Stimulated activated CD4-positive, alpha-beta T cell treated with anti-CD3 and anti-CD28 coated beads, Interleukin-4, amount 100 ng/mL, for 48 hours (primary cell): ENCODE measurements at places on chromosomes 12 and 14.

GRCh38 chr14:67683842-67684241 is 9.4 kb upstream of the VTI1B start:
- no peak for DNase-seq

DNA sequence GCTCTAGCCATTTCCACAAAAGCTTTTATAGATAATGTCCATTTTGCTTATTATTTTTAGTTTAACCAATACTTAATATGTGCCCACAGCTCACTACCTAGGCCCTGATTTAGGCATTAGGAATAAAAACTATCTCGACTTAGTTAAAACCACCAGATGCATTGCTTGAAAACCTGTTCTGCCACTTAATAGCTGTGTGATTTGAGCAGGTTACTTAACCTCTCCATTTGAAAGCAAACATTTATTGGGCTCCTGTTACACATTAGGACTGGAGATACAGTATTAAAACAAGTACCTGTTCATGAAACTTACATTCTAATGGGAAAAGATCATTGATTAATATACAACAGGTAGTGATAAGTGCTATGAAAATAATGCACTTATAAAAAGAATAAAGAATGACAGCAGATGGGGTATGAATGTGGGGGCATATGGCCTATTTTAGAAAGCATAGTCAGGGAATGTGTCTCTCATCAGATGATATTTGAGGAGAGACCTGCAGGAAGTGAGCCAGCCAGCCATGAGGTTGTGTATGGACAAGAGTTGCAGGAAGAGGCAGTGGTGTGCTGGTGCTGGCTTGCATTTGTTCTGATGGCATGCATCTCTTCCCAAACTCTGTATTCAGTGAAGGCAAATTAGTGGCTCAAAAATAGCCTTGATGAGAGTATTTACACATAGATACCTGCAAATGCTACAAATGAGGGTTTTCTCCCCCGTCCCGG is 34.3 kb downstream of the NOPCHAP1 start:
- DNase-seq = no peak

- DNase-seq = no peak
Observed at GRCh38 chr12:53466640-53467039, 14.7 kb downstream of the PCBP2 start.

DNA sequence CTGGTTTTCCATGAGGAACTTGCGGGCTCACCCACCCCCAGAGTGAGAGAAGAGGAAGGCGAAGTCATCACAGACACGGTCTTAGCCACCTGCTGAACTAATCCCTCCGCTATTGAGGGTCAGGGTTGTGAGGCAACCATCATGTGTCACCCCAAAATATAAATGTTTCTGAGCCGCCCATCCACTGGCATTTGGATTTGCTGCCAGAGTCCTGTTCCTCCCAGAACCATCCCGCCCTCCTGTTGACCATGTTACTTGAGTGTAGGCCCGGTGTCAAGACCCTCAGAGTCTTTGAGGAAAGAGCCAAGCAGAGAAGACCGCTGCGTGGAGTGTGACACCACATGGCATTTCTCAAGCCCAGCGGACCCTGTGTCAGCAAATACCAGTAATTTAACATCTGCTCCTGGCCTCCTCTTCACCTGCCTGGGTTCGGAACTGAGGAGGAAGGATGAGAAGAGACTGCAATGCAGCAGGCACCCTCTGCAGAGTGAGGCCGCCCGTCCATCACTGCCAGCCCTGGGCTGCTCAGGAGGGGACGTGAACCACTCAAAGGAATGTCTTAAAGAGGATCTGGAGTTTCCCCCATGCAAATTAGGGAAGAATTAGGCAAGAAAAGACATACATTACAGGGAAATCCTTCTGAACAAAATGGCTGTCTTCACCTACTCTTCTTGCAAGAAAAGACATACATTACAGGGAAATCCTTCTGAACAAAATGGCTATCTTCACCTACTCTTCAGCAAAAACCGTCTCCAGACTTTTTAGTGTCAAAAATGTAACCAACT is 100.4 kb downstream of the FBXL14 start:
- no peak for DNase-seq

DNA sequence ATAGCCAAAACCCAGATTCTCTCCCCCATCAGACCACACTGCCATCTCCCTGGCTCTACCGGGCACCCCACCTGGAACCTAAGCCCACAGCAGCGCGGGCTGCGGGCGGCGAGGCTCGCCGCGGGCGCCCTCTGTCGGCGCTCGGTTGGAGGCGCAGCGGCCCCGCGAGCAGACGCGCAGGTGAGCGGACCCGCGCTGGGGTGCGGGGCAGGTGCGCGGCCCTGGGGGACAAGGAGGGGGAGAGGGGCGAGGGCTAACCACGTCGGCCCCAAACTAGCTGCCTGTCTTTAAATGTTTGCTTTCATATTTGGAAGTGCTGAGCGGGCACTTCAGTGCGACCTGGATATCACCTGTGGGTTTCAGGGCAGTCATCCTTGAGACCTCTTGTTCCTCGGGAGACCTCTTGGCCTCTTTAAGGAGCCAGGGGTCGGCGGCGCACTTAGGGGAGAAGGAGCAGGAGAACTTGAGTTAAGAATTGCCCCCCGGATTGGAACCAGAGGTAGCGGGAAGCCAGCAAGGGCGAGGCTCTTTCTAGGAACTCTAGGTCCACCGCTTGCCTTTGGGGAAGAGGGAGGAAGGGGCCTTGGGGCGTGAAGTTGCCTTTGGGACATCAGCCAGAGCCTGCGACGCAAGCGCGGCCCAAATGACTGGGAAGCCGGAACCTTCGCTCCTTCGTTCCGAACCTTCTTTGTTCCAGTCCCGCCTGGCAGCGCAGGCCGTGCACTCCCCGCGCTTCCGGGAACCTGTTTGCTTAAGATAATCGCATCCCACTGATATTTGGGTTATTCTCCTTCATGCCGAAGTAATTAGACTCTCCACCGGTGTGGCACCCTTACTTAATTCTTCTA is 78.7 kb downstream of the NEDD1 start:
- DNase-seq = peak; percentile 11

GRCh38 chr12:27469176-27469736 is 22.7 kb downstream of the SMCO2 start:
- DNase-seq = no peak

DNA sequence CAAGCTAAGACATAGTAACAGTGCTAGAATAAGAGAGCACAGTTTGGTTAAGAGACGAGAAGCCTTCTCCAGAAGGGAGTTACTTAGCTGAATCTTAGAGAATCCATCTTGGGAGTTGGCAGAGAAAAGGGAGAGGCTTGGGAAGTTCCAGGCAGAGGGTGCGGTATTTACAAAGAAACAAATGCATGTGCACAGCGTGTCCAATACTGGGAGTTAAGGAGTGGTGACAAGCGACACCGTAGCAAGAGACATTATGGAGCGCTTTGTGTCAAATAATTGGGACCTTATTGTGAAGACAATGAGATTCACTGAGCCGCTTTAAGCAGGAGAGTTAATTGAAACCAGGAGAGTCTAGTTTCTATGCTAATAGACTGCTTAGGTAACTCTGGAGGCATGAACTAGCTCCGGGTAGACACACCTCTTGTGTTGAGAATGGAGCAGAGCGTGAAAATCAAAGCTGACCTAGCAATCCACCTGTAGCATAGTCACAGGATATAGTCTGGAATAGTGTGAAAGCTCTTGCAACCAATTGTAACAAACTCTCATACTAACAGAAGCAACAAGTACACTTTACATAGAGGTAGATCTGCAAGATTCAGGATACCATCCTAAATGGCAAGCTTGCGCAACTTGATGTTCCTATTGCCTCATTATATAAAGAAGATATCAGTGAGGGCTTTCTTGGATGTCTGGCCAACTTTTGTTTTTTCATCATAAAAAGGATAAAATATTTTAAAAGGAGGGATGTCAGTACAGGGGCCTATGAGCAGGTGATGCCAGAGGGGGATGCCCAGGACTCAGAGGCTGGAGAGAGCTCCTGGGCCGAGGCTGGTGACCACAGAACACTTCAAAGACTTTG is 5.3 kb downstream of the ALDH1L2 start:
- no peak for DNase-seq

GRCh38 chr14:64707661-64708060 is 3.4 kb downstream of the PLEKHG3 start:
- no peak for DNase-seq

GRCh38 chr12:91059211-91059610 is 1.4 kb upstream of the KERA start:
- DNase-seq = no peak
